ENCODE measurements at places on chromosomes 7 and 10.

GRCh38 chr10:1712314-1712713 lies 25.0 kb downstream of the ADARB2 start:
- no peak for DNase-seq

DNA sequence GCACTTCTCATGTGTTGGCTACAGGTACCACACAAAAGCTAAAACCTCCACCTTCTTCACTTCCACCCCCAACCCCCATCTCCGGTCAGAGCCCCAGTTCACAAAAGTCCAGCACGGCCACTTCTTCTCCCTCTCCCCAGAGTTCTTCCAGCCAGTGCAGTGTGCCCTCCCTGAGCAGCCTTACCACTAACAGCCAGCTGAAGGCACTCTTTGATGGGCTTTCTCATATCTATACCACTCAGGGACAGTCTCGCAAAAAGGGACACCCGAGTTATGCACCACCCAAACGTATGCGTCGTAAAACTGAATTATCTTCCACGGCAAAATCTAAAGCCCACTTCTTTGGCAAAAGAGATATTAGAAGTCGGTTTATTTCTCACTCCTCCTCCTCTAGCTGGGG lies 135.7 kb upstream of the SAMD8 start:
- no peak for DNase-seq

GRCh38 chr10:93542358-93542791 lies 24.1 kb upstream of the FFAR4 start:
- no peak for DNase-seq

- DNase-seq, result no peak
These were observed 56.7 kb upstream of the TFEC start for GRCh38 chr7:116087291-116087690.

DNA sequence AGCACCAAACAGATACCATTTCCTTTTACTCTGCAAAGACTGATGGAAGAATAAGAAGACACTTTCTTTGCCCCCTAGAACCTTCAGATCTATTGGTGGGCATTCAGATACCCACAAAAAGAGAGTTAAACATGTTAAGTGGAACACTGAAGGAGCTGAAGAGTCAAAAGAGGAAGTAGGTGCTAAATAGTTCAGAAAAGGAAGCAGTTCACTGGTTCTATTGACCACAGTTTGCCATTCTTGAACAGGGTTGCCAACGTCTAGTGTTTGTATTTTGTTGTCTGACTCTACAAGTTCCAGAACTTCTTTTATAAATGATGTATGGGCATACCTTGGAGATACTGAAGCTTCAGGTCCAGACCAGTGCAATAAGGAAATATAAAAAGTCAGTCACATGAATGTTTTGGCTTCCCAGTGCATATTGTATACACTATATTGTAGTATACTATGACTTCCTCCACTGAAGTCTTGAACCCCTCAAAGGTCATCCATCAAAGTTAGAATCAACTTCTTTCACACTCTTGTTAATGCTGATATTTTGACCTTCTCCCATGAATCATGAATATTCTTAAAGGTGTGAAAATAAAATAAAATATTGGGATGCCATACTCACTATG lies 47.5 kb upstream of the AGR3 start:
- no peak for DNase-seq

GRCh38 chr7:121237601-121238000 lies 91.2 kb upstream of the WNT16 start:
- no peak for DNase-seq

DNA sequence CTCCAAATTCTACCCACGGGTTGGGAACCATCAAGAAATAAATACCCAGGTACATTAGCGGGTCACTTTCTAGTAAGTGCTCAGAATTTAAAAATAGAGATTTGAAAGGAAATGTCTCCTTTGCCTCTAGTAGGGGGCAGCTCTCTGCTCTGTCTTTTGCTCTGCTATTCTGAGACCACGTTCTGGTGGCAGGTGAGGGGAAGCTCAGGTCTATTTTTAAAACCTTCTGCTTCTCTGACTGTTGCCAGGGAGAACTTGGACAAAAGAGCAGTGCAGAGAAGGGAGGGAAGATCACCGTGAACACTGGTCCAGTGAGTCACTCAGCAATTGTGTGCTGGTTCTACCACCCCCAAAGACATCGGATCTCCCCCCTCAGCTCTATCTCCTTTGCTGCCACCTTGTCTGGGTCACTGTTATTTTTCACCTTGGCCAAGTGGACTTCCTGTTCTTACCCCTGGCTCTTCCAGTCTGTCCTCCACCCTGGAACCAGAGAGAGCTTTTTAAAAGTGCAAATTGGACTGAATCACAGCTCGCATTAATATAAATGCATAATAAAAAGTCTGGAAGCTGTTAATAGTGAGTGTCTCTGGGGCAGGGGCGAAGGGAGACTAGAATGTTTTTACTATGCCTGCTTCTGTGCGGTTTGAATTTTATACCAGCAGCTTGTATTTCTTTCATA lies 72.4 kb upstream of the LOXL4 start:
- DNase-seq, result no peak

DNA sequence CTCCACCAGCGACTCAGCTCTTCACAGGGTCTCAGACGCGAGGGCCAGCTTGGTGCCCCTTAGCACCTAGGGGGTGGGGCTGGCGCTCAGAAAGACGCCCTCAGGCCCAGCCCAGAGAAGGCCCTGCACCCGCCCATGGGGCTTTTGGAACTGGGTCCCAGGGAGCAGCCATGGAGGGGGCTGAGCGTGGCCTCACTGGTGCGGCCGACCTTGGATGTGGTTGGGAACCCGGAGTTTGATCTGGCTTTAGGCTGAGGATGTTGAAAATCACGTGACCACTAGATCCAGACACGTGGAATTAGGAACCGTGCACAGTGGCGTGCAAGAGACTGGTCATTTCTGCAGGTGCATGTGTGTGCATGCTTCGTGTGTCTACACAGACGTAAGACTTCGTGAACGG lies 185.4 kb downstream of the DNAJB6 start:
- DNase-seq, result no peak

- DNase-seq, result no peak
These were observed 316.6 kb upstream of the ZNF32 start for GRCh38 chr10:43965033-43965917.

GRCh38 chr10:28087661-28088351 lies 88.9 kb upstream of the ODAD2 start:
- no peak for DNase-seq

- no peak for DNase-seq
These were observed 134.7 kb downstream of the GLI3 start for GRCh38 chr7:42102301-42102700.

DNA sequence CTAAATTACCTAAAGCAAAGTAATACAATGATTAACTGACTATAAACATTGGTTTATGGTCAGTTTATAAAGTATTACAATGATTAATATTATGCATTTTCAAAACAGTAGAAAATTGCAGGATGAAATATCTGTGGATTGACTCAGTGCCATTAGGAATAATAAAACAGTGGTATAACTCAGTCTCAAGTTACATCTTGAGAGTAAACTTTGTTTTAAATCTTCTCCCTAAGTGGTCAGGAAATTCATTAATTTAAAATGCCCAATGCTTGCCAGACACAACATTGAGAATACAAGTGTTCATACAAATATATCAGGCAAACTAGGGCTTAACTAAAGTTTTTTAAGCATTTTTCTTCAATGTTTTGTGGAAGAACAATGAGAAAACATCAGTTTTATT lies 257.8 kb downstream of the ETV1 start:
- DNase-seq, result no peak

DNA sequence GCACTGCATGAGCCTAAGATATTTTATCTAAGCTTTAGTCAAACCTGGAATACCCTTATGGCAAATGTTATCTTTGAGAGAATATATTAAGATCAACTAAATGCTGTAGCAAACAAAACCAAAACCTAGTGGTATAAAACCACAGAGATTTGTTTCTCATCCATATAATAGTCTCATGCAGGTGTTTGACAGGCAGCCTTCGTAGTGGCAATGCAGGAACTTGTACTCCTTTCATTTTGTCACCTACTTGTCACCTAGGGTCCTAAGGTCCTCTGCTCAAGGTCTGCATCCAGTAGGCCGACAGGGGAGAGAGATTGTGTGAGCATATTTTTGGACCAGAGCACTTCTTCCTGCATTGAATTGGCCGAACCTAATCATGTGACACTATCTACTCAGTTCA lies 352.6 kb downstream of the GPR37 start:
- DNase-seq, result no peak

- no peak for DNase-seq
These were observed 89.2 kb downstream of the PTEN start for GRCh38 chr10:87952612-87953011.

- no peak for DNase-seq
These were observed 205.6 kb upstream of the ETV1 start for GRCh38 chr7:14195079-14195478.

DNA sequence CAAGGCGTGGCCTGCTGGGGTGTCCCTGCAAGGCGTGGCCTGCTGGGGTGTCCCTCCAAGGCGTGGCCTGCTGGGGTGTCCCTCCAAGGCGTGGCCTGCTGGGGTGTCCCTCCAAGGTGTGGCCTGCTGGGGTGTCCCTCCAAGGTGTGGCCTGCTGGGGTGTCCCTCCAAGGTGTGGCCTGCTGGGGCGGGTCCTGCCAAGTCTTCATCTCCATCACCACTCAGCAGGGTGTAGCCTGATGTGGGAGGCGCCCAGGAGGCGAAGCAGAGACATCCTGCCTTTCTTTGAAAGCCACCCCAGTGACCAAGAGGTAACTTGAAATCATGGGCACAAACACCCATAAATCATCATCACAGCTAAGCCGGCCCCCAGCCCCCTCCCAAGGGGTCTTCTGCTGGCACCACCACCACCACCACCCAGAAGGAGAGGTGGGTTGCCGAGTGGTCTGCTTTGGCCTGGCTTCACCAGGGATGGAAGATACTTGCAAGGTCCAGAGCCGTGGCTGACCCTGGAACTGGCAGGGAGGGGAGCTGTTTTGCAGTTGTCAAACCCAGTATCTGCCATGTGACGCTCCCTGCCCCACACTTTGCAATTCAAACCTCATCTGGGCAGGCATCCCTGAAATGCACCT lies 190.6 kb downstream of the EBF3 start:
- no peak for DNase-seq

- DNase-seq, result no peak
These were observed 10.2 kb downstream of the PRSS1 start for GRCh38 chr7:142759433-142759832.

- DNase-seq, result no peak
These were observed 56.8 kb downstream of the EPDR1 start for GRCh38 chr7:37977243-37977642.

DNA sequence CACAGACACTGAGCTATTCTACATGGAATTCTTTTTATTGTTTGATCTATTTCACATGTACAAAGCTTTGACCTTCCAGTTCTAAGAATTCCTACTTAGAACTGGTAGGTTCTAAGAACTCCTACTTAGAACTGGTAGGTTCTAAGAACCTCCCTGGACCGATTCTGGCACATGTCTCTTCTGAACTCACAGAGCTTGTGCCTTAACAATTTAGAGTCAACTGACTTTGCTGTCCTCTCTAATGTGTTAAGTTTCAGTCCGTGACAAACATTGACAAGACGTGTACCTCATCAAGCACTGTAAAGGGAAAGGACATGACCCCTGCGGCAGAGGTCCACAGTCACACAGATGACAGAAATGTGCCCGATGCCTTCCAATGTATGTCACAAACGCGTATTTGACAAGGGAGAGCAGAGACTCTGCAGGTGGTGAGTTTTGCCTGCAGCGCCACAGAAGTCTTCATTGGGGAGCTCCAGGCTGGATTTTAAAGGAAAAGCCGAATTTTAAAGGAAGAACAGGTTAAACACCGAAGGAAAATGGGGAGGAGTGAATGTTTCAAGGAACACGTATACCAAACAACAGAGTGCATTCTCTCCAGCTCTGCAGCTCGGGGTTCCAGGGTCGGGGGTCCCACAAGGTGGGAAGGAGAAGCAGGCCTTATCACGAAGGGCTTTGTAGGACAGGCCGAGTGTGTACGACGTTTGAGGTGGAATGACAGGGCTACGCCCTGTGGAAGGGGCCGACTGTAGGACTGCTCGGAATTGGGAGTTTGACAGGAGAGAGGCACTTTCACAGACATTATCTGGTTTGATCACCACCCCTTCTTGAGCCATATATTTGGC lies 161.1 kb upstream of the KLF14 start:
- no peak for DNase-seq

GRCh38 chr7:155931396-155932085 lies 119.3 kb upstream of the SHH start:
- DNase-seq, result no peak

DNA sequence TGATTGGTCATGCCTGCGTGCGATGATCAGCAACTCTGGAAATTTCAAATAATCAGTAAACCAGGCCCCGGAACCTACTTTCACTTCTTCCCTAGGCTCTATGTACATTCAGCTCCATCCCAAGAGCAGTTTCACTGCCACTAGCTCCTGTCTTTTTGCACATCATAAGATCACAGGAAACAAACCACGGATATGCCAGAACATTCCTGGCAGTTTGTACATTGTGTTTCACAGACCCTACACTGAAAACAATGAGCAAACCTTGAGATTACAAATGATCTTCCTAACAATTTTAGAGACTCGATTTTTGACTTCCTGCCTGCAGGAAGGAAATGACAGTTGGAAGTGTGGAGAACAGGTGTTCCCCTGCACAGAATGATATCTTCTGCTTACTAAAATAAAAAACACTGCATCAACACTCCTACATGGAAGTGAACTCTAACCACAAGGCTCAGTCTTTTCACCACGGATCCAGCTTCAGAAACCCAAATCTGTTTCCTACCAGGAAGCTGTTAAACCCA lies 7.6 kb upstream of the TMEM236 start:
- no peak for DNase-seq

Measured in stimulated activated CD8-positive, alpha-beta memory T cell treated with anti-CD3 and anti-CD28 coated beads, Interleukin-7, amount 100 ng/mL, for 1 hour (primary cell).